NCI-H1092 (cell line): ENCODE measurements at places on chromosomes 7 and 10.

DNA sequence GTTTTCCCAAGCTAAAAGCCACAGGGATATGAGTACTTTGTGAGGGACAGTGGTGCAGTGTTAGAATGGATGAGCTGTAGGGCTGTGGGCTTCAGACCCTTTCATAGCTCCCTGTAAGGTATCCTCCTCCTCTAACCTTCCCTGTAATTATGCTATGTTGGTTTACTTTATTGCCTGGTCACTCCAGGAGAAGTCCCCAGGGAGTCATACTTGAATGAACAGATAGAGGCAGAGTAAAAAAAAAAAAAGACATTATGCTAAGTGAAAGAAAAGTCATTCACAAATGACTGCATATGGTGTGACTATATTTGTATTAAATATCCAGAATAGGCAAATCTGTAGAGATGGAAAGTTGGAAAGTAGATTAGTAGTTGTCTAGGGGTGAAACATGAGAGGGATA is 434.4 kb downstream of the AUTS2 start:
- no peak for DNase-seq

DNA sequence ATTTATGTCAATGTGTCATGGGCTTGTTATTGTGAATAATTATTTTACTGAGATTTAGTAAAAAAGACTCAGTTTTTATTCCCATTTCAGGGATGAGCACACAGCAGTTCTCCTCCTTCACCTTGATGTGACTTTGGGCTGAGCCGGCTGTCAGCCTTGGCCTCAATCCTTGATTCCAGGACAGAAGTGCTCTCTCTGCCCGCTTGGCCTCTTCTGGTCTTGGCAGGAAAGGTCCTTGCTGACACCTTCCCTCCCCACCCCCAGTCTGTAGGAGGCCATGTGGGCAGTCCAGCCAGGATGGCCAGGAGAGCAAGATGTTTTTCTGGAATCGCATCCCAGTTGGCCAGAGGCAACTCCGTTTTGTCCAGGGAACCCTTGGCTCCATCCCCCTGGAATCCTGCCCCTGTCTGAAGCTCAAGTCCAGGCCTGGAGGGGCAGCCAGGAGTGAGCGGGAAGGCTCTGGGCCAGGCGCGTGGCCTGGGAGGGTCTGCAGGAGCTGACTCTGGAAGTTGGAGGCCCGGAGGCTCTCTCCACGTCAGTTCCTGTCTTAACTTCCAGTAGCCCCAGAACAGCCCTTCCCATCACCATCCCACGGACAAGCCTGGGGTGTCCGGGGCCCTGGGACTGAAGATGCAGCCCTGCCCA is 100.9 kb downstream of the PDGFA start:
- no peak for DNase-seq

GRCh38 chr10:110802551-110803238 is 69.0 kb upstream of the PDCD4 start:
- DNase-seq = peak; percentile 70

DNA sequence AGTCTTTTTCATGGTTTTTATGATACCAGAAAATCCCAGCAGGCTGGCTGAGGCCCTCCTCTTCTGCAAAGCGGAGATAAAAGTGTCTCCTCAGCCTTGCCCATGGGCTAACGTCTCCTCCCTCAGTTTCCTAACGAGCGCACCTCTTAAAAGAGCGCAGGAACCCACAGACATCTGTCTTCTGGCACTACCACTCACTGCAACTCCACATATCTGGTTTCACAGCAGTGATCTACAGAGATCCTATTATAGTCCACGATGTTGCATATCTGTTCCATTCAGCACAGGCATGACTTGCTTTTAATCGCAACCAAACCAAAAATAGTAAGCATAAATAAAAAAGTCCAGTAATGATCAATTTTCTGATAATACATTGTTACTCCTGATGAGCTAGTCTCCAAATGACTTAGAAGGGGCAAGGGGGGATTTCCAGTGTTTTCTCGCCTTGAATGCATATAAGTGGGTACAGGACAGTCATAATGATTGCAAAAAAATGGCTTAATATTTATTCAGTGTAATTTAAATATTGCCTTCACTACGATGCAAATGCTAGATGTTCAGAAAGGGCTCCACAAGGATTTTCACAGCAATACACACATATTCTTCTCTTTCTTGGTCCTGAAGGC is 20.9 kb downstream of the ANKRD22 start:
- no peak for DNase-seq

DNA sequence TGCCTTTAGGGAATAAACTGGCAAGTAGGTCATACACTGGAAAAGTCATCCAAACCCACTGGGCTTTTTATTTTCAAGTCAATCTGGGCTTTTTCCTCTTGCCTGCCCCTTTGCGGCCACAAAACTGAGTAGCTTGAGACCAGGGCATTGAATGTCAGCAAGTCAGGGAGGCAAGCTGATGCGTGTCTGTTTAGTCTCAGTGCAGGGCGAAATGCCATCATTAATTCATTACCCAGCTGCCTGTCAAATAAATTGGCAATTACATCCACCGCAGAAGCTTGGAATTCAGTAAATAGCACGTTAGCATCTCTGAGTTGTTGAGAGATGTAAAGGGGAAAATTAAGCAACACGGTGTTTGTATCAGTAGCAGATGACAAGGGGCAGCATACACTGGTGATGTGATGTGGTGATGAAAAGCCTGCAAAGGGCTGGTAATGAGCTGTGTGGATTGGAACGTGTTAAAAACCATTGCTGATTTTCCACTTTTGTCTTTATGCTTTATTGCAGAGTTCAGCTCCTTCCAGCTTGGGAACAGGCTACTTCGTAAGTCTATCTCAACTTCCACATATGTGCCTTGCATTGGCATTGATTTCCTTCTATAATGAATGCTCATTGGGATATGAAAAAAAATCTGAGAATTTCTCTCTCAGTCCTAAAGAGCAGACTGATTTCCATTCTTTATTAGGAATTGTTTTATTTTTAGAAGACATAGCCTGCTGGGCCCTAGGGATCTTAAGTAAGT is 535.9 kb downstream of the AUTS2 start:
- no peak for DNase-seq

DNA sequence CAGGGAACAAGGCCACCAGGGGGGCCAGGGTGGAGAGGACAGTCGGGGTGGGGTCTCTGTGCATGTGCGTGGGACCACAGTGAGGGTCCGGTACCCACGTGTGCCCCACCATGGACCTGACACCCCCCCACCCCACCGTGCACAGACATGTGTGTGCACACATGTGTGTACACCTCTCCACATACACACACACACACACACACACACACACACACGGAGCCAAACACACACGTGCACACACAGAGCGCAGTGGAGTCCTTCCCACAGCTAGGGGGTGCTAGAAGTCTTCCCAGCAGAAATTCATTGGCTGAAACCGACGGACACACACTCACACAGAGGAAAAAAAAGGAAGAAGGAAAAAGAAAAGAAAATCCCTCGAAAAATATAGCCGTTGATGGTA is 42.8 kb upstream of the GNA12 start:
- peak; percentile 67 for DNase-seq

GRCh38 chr10:35223016-35223415 is 96.4 kb downstream of the CREM start:
- DNase-seq = no peak

DNA sequence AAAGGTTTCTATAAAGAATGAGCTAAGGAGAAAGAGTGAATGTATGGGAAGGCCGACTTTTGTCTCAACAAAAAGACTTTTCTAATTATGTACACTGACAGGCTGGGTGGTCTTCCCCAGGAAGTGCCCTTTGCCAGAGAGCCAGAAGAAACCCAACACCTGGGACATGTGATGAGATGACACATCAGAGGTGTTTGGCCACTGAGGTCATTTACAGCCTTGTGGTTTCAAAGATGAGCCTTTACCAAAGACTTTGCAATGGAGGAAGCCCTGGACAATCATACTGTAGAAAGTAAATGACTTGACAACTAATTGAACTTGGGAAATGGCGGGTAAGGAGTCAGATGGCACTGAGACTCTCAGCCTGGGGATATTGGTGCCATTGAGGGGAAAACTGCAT is 3.4 kb upstream of the NRG3 start:
- no peak for DNase-seq

DNA sequence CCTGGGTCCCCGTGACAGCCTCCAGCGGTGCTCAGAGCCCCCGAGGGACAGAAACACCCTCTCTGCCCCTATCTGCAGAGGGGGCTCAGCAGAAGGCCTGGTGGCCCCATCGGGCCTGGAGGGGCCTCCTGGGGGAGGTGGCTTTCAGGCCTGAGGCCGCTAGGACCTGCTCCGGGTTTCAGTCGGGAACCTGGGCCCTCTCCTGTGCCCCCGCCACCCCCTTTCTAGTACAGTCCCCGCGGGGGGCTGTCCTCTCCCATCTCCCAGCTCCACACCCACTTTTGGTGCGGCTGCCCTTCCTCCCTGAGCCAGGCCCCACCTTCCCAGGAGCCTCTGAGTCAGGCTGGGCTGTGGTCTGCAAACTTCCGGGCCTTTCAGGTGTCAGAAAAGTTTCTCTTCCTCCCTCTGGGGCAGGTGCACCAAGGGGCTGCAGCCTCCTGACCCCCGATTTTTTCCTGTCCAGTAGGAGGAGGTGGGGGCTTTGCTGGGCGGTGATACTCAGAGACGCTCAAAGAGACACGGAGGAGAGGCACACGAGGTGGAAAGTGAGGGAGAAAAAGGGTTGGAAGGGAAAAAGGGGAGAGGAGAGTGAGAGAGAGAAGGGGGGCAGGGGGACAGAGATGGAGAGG is 692 bp downstream of the CARD11 start:
- no peak for DNase-seq

- DNase-seq = no peak
Observed at GRCh38 chr10:128483216-128483615, 357.0 kb upstream of the MKI67 start.

GRCh38 chr7:28575241-28575643 is 162.9 kb downstream of the CREB5 start:
- DNase-seq = no peak

DNA sequence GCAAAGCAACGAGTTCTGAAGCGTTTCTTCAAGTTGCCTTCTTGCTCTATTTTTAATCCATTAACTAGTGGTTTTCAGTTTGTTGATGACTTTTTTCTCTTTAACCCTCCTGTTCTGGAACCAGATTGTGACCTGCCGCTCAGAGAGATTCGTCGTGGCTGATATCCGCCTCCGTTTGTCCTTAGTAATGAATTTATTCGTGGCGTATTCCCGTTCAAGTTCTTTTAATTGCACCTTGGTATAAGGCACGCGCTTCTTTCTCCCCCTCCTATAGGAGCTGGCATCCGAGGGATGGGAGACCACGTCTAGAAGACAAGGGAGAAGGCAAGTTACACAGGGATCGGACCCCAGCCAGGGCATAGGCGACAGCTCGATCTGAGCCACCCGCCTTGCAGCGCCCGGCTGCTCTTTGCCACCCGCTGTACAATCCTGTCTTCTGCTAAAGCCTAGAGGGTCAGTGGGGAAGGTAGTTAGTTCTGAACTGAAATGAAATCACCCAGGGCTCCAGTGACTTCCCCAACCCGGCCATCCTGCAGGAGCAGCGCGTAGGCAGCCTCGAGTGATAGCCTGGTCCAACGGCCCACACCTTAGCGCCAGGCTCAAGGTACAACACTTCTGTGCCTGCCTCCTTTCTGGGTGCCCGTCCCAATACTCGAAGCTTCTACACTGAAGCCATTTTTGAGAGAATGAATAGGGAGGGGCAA is 1.6 kb downstream of the HOXA13 start:
- no peak for DNase-seq

GRCh38 chr10:86389441-86390193 is 23.0 kb upstream of the GRID1 start:
- no peak for DNase-seq

DNA sequence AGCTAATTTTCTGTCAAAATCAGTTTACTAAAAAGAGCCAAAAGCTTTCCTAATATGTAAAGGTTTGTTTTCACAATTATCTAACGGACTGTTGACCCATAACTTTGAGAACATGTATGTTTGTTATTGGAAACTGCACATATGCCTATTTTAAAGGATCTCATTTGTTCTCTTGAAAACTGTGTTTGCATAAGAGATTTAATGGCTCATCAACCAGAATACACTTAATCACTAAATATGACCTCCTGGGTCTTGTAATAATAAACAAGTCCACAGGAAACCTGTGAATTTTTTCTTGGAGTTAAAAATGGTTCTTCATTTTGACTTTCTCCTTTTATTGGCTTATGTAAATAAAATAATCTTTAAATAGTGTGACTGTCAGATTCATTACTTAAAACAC is 48.3 kb upstream of the STEAP1B start:
- DNase-seq = no peak

DNA sequence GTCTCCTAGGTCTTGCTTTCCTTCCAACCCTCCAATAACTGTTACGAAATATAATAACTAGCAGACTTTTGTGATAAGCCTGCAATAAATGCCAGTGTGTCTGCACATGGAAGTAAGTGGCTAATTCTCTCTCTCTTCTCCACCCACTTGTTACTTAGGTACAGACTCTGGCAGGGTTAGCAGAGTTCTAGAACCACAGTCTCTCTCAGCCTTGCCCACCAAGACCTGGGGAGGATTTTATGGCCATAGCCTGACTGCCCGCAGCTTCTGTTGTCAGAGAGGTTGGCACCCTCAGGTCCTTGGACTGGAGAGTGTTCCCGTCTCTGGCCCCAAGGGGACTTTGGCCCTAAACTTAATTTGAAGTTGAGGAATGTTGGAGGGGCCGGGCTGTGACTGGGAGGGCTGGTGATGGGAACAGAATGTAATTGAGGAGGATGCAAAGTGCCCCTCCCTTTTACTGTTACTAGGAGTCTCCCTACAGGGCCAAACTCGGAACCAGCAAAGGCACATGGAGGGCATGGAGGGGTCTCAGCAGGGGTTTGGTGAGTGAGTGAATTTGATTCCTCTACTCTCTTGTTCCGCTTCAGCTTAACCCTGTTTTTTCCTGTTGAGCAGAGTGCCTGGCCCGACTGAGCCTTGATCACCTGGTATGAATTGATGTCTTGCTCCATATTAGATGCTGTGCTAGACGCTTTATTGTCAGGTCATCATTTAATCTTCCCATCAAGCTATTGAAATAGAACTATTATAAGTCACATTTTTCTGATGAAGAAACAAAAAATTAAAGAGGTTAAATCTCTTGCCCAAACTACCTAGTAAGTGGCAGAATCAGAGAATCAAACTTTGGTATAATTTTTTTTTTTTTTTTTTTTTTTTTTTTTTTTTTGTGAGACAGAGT is 37.0 kb upstream of the LCOR start:
- DNase-seq = no peak

GRCh38 chr7:1066242-1066588 is 21.7 kb upstream of the GPER1 start:
- no peak for DNase-seq

- DNase-seq = no peak
Observed at GRCh38 chr10:48456808-48457761, 147.8 kb downstream of the ARHGAP22 start.

DNA sequence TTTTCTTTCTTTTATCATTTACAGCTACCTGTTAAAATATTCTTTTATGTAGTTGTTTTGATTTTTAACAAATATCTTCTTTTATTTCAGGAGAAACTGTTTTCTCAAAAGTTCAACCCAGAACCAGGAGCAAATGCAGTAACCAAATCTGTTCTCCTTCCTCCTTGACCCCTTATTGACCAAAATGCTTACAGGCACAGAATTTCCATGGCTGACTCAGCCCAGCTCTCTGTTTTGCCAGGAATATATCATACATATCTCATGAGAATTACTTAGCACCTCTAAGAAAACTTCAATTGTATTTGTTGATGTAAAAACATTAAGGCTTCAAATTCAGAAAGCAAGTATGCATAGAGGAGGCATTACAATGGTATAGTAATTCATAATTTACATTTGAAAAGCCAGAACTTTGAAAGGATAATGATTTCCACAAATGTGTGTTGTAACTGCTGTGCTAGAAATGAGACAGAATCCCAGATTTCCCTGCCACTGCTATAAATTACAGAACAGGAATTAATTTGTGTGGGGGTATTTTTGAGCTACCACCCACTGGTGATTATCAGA is 2.2 kb downstream of the GSAP start:
- no peak for DNase-seq

GRCh38 chr10:34116681-34117271 is 698.3 kb downstream of the PARD3 start:
- DNase-seq = no peak
